COLO829 (cell line): ENCODE measurements at places on chromosomes 5 and 9.

- no peak for DNase-seq
These were observed 115.2 kb downstream of the LHFPL2 start for GRCh38 chr5:78533356-78533755.

DNA sequence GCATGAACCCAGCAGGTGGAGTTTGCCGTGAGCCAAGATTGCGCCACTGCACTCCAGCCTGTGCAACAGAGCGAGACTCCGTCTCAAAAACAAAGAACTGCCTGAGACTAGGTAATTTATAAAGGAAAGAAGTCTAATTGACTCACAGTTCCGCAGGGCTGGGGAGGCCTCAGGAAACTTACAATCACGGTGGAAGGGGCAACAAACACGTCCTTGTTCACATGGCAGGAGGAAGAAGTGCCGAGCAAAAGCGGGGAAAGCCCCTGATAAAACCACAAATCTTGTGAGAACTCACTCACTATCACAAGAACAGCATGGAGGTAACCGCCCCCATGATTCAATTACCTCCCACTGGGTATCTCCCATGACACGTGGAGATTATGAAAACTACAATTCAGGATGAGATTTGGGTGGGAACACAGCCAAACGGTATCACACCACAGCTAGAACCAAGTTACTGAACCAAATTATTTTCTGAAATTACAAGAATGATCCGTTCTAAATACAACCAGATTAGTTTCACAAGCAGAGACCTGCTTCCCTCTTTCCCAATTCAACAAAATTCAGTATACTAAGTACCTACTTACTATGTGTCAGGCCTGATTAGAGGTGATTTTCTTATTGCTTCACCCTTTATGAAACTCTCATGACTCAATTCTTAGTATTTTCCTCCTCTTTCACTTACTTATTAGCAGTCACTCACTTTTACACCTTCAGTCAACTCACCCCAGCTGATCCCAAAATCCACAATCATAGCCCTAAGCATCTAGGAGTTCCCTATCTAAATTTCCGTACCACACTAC, 8.4 kb downstream of the UBTD2 start:
- no peak for DNase-seq

- DNase-seq: no peak
These were observed 29.7 kb upstream of the LTC4S start for GRCh38 chr5:179764056-179764455.

DNA sequence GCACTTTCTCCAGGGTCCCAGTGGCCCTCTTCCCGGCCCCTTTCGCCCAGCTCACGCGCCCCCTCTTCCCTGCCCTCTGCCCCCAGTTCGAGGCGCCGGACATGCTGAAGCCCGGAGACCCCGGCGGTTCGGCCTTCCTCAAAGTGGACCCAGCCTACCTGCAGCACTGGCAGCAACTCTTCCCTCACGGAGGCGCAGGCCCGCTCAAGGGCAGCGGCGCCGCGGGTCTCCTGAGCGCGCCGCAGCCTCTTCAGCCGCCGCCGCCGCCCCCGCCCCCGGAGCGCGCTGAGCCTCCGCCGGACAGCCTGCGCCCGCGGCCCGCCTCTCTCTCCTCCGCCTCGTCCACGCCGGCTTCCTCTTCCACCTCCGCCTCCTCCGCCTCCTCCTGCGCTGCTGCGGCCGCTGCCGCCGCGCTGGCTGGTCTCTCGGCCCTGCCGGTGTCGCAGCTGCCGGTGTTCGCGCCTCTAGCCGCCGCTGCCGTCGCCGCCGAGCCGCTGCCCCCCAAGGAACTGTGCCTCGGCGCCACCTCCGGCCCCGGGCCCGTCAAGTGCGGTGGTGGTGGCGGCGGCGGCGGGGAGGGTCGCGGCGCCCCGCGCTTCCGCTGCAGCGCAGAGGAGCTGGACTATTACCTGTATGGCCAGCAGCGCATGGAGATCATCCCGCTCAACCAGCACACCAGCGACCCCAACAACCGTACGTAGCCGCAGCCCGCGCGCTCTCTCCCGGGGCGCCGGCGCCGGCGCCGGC, 1.0 kb downstream of the PRDM6 start:
- no peak for DNase-seq

- no peak for DNase-seq
These were observed 244.1 kb downstream of the ELAVL2 start for GRCh38 chr9:23581931-23582330.

DNA sequence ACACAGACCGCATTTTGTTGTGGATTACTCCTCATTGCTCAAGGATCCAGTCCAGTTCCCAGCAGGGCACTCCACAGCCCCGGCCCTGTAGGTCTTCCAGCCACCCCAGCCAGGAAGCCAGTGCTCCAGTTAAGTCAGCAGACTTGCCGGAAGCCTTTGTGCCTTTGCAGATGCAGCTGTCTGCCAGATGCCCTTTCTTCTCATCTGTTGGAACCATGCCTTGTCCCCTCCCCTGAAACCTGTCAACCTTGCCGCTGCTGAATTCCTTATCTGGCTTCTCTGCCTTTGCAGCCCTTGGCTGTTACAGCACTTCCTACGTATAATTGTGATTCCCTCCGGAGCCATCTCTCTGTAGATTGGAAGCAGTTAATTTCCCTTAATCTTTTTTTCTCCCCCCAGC, 28.4 kb downstream of the PSAT1 start:
- no peak for DNase-seq

- DNase-seq: no peak
These were observed 294.4 kb downstream of the MARCHF11 start for GRCh38 chr5:15885156-15885555.

- DNase-seq: no peak
These were observed 787.7 kb upstream of the CDH6 start for GRCh38 chr5:30405821-30406220.

DNA sequence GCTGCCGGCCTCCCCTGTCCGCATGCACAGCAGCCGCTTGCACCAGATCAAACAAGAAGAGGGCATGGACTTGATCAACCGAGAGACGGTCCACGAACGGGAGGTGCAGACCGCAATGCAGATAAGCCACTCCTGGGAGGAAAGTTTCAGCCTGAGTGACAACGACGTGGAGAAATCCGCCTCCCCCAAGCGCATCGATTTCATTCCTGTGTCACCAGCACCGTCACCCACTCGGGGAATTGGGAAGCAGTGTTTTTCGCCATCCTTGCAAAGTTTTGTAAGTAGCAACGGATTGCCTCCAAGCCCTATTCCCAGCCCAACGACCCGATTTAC, 75.3 kb downstream of the PIP5K1B start:
- no peak for DNase-seq

DNA sequence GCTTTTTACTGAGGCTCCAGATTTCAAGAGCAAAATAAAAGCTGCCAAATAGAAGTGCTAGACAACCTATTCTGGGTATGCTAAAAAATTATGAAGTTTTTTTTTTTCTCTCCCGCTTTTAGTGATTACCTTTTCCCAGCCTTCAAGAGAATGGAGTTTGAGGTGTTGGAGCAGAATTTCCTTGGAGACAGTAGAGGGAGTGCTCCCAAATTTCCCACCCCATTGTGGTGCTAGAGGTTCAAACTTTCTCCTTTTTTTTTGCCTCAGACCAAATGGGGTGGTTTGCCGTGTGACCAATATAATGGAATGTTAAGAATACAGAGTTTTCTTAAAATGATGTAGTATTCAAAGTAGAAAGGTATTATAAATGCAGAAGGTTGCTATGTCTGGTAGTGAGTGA, 244.2 kb upstream of the RIOK2 start:
- DNase-seq: no peak

DNA sequence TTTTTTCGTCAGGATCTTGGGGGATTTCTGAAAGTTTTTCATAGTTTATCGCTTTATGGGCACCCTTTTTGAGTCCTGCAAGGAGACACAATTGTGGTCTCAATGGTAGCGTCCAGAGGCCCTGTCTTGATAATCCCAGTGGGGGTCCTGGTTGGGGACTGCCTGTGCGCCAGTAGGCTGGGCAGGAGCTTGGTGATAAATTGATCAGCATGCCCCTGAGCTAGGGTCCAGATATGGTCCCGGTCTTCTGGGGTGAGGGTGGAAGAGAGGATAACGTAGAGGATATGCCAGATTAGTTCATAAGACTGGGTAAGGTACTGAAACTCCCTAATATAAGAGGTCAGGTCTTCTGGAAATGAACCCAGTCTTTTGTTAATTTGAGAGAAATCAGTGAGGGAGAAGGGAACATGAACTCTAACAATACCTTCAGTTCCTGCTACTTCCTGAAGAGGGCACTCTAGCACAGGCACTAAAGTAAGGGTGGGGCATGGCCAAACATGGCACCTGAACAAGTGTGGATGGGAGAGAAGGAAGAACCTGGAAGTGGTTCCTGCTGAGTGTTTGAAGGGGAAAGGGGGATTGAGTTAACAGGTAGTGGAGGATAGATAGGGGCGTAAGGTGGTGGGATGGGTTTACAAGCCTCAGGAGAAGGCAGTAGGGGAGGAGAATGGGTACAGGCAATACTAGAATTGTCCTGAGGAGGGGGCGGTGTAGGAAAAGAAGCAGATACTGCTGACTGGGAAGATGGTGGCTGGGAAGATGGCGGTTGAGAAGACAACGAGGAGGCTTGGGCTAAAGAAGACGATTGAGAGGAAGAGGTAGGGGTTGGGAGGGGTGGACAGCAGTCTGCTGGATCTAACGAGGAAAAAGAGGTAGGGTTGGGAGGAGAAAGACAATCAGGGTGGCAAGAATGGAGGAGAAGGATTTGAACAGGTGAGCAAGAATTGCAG, 33.8 kb upstream of the ANXA2R start:
- no peak for DNase-seq

- no peak for DNase-seq
These were observed 32.8 kb upstream of the CCNB1 start for GRCh38 chr5:69134126-69134525.

GRCh38 chr9:131035548-131035947, 26.6 kb downstream of the LAMC3 start:
- DNase-seq: no peak

GRCh38 chr5:35188031-35188457, 42.2 kb downstream of the PRLR start:
- DNase-seq: no peak

GRCh38 chr5:108818613-108819272, 71.0 kb downstream of the FER start:
- peak; percentile 68 for DNase-seq

DNA sequence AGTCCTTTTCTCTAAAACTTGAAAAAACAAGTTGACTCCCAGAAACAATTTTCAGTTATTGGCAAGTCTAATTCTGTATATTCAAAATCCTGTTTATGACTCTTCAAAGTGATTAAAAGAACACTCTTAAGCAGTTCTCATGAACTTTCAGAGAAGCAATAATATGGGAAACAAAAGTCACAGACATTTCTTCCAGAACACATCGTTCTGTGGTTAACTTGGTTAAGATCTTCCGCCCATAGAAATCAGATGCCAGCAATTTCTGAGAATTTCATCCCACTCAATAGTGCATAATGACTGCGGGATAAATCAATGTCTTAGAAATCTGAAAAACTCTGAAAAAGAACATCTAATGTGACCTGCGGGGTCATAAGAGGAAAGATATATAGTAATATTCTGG, 300.5 kb downstream of the COX7C start:
- DNase-seq: no peak

DNA sequence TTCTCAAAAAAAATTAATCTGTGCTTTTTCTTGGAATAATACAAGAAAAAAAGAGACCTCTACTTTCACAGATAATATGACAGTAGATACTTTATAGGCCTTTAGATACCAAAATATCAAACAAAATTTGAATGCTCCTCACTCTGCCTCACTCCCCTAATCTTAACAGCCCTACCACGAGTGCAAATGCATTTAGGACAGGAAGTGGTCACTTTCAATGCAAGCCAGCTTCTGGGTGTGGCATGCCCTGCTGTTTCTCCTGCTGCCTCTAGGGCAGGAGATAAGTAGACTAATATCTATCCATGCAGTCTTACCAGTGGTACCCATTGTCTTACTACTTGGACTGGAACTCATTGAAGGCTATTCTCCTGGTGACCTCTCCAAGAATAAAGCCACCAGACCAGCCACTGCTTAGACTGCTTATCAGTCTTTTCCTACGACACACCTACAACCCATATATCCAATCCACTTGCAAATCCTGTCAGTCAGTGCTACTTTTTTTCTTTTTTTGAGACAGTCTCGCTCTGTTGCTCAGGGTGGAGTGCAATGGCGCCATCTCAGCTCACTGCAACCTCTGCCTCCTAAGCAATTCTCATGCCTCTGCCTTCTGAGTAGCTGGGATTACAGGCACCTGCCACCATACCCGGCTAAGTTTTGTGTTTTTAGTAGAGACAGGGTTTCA, 23.0 kb downstream of the FRRS1L start:
- peak; percentile 69 for DNase-seq

- no peak for DNase-seq
These were observed 2.5 kb downstream of the APBB3 start for GRCh38 chr5:140561753-140562523.

DNA sequence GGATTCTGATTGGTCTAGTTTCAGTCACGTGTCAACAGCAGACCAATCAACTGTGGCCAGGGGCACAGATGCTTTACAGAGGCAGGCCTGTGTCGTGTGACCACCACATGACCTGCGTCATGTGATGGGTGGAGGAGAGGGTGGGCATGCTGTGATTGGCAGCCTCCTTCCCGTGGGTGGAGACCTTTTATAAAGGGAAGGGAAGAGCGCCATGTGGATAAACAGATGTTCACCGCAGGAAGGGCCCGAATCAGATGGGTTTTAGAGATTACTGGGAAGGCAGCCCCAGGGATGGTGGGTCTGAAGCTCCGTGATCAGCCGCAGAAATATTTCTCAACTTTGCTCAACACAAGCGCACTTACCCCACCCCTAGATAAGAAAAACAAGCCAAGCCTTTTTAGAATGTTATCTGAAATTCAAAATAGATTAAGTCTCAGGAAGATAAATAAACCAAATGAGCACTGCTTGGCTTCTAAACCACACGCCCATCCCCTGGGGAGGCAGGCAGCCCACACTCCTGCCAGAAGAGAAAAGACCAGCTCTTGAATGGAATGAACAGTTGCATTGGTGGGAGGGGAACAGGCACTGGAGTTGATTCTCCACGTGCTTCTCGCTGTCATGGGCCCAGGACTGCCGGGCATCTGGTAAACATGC, 43.6 kb downstream of the ROPN1L start:
- DNase-seq: peak; percentile 10

DNA sequence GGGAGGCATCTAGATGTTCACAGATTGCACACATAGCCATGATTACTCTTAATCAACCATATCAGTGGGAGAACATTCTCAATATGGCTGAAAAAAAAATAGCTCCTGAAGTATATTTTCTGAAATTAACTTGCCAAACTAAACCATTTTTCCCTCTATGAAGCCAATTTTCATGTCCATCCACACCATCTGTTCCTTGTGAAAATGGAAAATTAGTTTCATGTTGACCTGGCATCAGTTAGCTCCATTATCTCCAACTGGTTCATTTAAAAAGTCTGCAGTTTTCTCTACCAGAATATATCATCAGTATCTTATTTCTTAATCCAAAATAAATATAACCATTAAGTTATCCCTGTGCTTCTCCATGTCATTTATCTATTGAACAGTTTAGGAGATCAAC, 138.8 kb upstream of the CDH10 start:
- no peak for DNase-seq

DNA sequence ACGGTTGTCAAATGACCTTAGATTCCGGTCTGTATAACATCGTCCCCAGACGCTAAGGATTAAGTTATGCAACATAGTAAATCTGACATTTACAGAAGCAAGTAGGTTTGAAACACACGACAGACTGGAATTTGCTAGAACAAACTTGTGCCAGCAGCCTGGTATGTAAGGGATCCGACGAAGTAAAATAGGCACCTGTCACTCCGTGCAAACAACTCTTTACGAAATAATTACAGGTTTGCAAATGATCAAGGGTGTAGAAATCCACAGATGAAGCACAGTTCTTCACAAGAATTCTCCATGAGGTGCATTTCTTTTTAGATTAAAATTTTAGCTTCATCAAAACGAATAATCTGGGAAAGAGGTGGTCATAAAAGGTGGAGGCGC, 508 bp downstream of the MOCS2 start:
- DNase-seq: no peak
